Stimulated activated effector memory CD8-positive, alpha-beta T cell treated with anti-CD3 and anti-CD28 coated beads, Interleukin-12 subunit alpha, Interleukin-12 subunit beta, amount 100 ng/mL, for 72 hours (primary cell): ENCODE measurements at places on chromosomes 6 and 20.
A peak's percentile ranks its signal among the peaks of the same experiment; 100 is the strongest.

- DNase-seq = no peak
Observed at GRCh38 chr6:130076512-130076911, 58.1 kb downstream of the L3MBTL3 start.

DNA sequence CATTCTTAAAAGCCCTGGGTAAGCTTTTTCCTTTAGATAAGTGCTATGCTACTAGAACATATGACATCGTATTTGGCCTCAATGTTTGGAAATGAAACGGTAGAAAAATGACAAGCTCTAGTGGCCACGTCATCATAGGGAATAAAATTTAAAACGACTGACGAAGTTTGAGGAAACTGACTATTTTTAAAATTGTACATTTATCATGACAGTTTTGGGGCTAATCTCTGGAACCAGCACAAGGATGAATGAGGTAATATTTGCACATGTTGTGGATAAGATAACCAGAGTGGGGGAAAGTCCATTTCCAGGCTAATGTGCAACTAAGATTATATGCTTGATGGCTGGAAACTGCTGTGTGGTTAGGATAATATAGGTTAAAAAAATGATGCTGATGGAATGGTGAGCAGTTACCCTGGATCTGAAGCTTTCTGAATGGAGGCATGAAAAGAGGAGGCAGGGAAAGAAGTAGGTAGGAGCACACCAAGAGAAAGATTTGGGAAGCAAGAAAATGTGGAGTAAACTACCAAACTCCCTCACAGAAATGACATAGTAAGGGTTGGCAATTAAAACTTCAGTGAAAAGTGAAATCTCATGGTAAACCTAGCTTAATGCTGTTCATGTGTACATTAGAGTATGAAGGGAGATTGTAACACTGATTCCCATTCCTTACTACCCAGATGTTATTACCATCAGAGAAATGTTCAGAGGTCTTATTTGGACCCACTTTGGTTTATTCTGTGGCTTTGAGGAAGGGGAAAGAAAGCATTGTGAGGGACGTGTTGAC lies 42.7 kb upstream of the CEP162 start:
- DNase-seq = no peak

DNA sequence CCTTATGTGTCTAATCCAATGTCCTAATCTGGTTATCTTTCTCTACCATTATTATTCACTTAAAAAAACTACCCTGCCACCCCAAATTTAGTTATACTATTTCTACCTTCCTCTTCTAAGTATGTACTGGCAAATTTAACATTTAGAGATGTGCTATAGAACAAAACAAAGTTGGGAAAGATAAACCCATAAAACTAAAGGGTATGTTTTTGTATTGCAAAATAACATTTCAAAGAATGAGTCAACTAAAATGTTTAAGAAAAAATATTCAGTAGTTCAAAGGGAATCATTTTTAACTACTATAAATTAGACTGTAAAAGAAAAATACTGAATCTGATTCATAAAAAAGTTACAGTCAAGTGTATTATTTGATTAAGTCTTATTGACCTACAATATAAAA lies 103.0 kb downstream of the LMBRD1 start:
- DNase-seq = no peak

GRCh38 chr20:44423480-44423879 lies 52.2 kb upstream of the TTPAL start:
- DNase-seq = no peak

DNA sequence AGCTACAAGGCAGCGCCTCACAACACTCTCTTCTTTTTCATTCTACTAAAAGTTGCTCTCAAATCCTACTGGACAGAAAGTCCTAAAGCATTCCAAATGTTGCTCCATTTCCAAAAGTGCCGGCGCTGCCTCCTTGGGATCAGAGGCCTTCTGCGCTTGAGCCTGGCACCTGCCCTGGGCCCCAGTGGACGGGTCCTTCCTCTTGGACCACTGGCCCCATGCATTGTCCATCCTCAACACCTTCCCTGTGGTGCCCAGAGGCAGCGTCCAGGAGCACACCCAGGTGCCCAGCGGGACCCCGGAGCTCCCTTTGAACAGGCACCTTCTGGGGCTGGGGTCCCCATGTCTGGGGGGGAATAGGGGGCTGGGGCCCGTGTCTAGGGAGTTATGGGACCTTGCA lies 205.2 kb downstream of the ERMARD start:
- no peak for DNase-seq

DNA sequence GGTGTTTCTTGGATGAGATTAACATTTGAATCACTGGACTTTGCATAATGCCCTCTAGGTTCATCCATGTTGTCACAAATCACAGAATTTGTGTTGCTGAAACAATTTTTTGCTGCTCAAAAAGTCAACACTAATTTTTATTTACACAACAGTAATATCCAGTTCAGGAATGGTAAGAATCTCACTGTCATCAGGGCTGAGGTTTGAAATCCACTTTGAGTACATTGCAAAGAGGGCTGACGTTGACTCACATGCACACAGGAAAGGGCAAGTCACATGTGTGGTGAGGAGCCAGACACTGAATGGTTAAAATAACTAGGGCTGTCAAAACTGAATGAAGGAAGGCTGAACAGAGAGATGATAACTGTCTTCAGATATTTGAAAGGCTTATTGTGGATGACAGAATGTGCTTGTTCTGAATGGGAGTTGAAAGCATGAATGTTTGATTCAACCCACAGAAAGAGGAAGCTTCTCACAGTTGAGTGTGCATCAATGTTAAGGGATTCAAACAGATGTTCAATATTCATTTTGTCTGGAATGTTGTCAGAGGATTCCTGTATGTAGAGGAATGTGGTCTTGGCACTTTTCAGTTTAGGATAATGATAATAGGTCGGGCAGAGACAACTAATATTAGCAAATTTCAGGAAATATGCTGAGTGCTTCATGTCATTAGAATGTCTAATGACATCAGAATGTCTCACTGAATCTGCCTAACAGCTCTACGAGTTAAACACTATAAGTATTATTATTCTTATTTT lies 3.6 kb upstream of the ADGRG6 start:
- DNase-seq = no peak

DNA sequence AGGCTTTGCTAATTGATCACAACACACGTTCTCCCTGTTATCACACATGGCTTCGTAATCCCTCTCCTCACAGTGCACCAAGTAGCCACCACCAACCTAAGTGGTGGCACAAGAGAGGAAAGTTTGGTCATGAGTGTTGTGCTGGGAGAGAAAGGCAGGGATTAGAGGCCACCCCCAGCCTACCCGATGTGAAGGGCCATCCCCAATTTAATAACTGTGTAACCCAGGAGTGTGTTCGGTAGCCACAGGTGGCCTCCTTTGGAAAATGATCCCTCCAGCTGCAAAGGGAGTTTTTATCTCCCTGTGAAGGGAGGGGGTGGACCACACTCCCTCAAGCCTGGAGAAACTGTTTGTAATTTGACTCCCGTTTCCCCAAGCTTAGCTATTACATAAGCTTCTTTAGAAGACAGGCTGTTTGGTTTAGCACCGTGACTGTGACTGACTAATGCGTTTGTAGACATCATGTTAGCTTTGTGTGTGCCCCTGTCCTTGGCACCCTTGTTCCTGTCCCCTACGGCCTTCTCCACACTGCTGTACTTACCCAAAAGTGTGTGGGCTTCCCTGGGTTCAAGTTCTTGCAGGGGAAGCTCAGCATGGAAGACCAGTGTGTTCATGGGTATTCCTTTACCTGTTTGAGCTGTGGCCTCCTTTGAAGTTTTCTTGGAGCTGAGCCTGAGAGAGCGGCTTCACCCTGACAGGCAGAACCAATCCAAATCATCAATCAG lies 20.6 kb downstream of the PPP1R16B start:
- DNase-seq = no peak

DNA sequence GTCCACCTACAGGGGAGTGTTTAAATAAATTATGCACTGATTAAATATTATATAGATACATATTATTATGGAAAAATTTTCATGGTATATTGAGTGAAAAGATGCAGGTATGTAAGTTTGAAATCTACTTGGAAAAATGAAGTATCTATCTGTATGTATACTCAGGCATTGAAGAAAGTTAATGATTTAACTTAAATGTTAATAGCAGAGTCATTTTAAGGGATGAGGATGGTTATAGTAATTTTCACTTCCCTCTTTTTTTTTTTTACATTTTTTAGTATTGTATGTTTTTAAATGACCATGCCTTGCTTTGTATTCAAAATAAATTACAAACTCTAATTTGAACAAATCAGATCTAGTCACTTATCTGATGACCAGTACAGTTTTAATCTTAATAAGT lies 43.2 kb upstream of the NOTCH4 start:
- DNase-seq = no peak

DNA sequence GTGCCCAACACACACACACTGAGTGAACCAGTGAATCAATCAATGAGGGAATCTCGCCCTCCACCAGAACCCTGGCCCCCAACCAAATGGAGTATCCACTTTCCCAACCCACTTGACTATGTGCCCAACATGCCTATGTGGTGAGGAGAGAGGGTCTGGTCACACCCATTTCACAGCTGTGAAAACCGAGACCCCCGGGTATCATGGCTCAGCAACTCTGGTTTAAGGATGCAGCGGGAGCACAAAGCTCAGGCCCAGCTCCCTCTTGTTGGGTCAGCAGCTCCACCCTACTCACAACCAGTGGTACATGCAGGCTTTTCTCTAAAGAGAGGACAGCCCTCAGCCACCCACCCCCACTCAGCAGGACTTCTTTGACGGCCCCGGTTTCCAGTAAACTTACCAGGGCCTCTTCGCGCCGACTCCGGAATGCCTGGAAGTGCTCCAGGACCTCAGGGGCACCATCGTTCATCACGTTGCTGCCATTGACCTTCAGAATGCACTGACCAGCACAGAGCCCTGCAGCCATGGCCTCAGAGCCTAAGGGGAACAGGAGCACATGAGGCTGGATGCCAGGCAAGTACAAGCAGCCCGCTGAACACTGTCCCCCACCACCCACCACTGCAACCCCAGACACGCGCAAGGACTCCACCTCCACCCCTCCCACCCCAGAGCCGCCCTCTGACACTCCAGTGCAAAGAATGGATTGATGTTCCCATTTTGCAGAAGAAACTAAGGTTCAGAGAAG lies 174.7 kb downstream of the PREX1 start:
- DNase-seq = no peak

- DNase-seq = no peak
Observed at GRCh38 chr6:11654876-11655275, 117.3 kb downstream of the TMEM170B start.

- peak; percentile 61 for DNase-seq
Observed at GRCh38 chr6:12008366-12009179, 3.5 kb upstream of the HIVEP1 start.

GRCh38 chr20:10857352-10858070 lies 183.7 kb upstream of the JAG1 start:
- no peak for DNase-seq

GRCh38 chr20:24384865-24385264 lies 84.6 kb upstream of the SYNDIG1 start:
- no peak for DNase-seq

DNA sequence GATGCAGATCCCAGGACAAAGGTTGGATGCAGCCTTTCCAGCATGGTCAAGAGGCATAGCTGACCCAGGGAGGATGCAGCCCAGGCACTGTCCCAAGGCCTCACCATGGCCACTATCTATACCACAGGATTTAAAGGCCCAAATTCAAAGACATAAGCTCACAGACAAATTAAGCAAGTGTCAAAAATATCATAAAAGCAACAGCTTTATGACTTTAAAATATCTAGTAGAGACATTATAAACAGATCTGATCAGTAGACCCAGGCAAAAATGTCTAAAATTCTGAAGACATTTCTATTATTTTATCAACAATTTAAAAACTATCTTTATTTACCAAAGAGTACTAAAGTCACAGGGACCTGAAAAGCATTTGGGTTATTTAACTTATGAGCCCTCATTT lies 373.5 kb downstream of the CDC5L start:
- no peak for DNase-seq

GRCh38 chr6:101085327-101085726 lies 204.2 kb upstream of the ASCC3 start:
- no peak for DNase-seq

GRCh38 chr20:1879934-1880333 lies 15.3 kb upstream of the SIRPA start:
- DNase-seq = no peak

DNA sequence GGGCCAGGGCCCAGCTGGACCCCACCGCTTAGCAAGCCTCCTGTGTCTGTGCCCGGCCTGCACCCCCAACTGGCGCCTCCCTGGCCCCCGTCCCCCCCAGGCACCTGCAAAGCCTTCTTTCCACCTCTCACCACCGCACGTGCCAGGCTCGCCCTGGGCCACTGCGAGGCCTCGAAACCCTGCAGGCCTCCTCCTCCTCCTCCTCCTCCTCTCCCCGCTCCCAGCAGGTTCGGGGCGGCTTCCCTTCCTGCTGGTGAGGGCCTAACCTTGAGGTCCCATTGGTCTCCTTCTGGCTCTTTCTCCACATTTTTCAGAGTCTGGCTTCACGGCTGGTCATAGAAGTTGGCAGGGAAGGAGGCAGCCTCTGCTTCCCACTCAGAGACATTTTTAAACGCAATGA lies 76.8 kb upstream of the GATA5 start:
- DNase-seq = no peak

- no peak for DNase-seq
Observed at GRCh38 chr6:35216412-35216732, 2.6 kb downstream of the SCUBE3 start.

DNA sequence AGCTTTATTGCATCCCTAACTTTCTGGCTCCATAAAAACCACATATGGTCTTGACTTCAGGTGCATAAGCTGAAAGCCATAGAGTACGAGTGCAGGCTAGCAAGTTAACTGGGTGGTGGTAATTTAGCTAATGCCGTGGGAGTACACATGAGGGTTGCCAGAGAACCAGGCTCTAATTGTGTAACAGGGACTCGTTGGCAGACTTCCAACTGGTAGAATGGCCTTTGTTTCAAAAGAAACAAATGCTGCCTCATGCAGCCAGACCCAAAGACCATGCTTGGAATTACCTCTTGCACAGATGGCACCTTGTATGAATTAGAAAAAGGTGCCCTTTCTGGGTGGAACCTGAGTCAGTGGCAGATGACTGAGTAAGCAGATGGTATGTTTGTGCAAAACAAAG lies 73.2 kb downstream of the LY86 start:
- no peak for DNase-seq

GRCh38 chr6:107821591-107821990 lies 2.5 kb downstream of the SCML4 start:
- no peak for DNase-seq

DNA sequence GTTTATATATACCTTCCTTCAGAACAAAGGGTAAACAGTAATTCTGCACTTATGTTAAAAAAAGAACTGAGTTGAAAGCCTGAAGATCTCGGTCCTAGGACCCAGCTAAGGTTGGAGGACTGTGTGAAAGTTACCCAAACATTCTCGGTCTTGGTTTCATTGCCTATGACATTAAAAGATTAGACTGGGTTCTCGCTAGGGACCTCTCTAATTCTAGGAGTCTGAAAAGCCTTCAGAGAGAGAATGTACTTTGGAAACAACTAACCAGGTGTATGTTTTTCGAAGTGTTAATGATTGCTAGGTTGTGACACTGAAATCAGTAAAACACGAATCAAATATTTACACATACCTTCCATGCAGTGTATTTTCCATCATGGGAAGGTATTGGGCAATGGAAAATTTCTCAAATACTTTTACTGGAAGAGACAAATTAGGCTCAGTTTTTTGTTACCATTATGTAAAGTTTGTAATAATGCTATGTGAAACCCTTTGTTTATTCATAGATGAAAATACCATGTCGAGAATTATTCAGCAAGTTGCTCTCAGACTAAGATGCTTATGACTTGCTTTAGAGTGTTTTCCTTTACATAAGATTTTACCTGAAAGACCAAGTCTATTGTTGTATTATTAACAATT lies 113.7 kb upstream of the LOC128125822 start:
- no peak for DNase-seq

- DNase-seq = no peak
Observed at GRCh38 chr20:37259031-37259430, 2.6 kb downstream of the GHRH start.
